SW 1271 (cell line): ENCODE measurements at places on chromosomes 16 and 17.

DNA sequence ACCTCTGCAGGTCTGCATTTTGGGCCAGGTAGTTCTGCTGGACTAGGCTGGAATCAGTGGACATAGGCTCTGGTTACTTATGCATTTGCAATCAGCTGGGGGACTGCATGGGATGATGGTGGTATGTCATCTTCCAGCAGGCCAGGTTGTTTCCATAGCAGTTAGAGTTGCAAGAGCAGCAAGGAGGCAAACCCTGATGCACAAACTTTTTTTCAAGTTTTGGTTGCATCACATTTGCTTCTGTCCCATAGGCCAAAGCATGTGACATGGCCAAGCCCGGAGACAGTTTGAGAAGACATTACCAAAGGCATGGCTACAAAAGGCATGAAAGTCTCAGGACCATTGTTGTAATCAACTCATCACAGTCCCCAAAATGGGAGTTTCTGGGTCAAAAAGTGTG lies 58.2 kb downstream of the PRKCB start:
- DNase-seq, result no peak

DNA sequence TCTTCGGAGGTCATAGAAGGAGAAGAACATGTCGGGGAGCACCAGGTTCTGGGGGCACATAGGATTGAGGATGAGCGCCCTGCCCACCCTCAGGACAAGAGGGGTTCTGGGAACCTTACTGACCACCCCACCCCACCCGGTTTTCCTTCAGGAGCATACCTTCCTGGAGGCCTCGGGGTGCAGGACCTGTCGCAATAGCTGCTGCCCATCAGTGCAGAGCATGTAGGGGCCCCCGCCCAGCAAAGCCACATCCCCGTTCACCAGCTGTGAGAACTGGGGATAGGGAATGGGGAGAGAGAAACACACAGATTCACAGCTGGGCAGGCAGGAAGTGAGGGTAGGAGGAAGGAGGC lies 2.1 kb downstream of the ESRP2 start:
- DNase-seq, result no peak

DNA sequence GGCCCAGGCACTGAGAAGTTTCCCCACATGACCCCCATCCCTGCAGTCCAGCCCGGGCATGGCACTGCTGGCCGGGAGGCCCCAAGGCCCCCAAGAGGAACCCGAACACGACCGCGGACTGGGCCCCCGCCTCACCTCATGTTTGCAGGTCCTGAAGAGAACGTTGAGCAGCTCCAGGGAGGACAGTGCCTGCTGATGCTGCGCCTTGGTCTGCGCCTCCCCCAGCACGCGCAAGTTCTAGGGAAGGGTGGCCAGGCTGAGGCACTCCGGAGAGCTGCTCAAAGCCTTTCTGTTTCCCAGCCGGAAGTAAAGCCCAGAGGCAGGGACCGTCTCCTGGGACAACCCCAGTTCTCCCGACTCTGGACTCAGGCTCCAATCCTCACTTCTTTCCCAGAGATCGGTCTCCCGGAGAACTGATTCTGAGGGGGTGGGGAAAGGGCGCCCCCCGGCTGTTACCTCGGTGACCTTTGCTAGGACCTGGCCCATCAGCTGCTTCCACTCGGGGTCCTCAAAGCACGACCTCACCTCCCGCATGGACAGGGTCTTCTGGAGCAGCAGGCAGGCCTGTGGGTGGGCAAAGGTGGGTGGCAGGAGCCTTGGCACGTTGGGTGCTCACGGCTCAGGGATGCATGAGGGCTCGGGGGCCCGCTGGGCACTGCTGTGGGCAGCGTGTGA lies 13.7 kb downstream of the MYBBP1A start:
- no peak for DNase-seq

DNA sequence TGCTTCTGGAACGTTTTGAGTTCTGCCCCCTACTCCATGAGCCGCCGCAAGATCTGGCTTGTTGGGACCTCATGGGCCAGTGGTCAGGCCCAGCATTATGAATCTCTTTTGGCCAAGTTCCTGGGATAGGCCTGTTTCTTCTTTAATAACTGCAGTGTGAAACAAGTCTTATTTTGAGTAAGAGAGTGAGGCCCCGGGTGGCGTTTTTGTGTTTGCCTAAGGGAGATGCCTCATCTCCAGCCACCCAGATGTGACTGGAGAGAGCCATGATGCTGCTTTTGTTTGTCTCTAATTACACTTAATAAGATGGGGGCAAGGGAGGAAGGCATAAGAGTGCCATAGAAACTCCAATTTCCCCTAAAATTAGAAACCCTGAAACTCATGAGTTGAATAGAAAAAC lies 39.8 kb downstream of the KSR1 start:
- no peak for DNase-seq

- DNase-seq, result no peak
Measured at GRCh38 chr16:21997697-21998480, 3.0 kb downstream of the PDZD9 start.

GRCh38 chr16:73485880-73486279 lies 438.0 kb upstream of the ZFHX3 start:
- no peak for DNase-seq

GRCh38 chr17:48954300-48954755 lies 9.7 kb upstream of the SNF8 start:
- DNase-seq, result peak; percentile 44

DNA sequence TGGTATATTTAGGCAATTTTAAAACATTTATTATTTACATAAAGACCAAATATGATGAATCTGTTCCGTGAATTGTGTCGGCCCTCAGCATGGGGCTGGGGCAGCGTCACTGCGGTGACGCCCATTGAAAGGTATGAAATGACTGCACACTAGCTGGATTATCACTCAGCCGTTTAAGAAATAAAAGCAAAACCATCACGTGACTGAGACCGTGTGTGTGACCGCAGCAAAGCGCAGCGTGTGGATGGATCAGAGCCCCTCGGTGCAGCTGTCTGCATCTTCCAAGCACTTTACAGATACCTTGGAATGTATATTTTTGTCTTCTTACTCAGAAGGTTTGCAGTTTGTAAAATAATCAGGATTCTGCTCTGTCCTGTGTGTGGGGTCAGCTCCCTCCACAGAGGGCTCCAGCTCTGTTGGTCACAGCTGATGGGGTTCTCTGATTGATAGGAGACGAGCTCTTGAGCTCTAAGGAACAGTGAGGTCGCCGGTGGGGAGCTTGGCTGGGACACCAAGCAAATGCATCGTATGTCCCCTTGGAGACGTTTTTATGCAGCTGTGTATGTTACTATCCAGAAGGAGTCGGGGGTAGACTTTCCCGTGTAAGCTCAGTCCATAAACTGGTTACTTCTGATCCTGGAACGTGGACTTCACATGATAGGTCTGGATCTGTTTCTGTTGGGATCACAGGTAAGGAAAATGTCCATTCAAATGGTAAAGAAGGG lies 45.1 kb downstream of the WDR45B start:
- DNase-seq, result no peak

DNA sequence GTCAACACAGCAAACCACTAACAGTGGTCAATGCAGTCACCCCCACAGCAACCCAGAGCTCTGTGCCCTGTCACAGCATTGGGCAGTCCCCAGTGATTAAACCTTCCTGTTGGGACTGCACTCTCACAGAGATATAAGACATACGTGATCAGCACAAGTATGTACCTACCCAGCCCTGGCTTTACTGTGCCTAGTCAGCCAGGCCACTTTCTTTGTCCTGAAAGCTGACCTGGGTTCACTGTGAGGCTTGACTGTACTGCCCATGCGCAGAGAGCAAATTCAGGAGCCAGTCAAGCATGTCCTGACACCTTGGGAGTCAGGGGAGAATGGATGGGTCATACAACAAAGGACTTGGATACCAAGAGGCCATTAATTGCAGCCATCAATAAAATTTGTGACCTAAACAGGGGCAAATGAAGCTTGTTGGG lies 10.9 kb upstream of the TMEM170A start:
- no peak for DNase-seq

GRCh38 chr17:49775546-49776260 lies 11.8 kb upstream of the FAM117A start:
- no peak for DNase-seq

DNA sequence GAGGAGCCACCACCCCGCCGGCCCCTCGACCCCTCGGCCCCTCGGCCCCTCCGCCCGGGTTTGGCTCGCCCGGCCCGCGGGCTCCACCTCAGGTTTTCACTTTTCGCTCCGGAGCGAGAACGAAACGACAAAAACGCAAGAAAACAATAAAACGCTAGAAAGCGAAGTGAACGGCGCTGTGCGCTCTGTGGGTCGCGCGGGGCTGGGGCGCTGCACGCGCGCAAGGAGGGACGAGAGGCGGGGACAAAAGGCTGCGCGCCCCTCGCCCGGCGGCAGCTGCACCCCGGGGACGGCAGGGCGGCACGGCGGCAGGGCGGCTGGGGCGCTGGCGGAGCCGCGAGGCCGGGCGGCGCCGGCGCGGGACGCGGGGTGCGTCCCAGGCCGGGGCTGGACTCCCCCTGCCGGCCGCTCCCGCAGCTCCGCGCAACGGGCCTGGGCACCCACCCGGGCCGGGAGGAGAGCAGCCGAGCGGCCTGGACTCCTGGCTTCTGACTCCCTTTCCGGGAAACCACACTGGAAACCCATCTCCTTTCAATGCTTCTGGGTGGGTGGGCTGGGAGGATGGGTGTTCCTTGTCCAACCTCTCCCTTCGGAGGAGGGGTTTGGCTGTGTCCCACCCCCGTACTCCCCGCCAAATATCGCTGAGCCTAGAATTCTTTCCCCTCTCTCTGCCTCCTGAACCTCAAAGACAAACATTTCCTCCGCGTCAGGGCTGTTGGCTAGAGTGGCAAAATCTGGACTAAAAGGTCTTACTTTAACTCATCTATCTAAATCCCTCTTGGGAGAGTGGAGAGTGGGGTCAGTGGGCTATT lies 9.9 kb downstream of the TBX2 start:
- no peak for DNase-seq

GRCh38 chr17:49299996-49300395 lies 62.1 kb downstream of the ZNF652 start:
- no peak for DNase-seq

GRCh38 chr16:71723537-71724319 lies 773 bp downstream of the PHLPP2 start:
- peak; percentile 67 for DNase-seq

GRCh38 chr17:74408262-74408661 lies 23.6 kb upstream of the GPRC5C start:
- no peak for DNase-seq

DNA sequence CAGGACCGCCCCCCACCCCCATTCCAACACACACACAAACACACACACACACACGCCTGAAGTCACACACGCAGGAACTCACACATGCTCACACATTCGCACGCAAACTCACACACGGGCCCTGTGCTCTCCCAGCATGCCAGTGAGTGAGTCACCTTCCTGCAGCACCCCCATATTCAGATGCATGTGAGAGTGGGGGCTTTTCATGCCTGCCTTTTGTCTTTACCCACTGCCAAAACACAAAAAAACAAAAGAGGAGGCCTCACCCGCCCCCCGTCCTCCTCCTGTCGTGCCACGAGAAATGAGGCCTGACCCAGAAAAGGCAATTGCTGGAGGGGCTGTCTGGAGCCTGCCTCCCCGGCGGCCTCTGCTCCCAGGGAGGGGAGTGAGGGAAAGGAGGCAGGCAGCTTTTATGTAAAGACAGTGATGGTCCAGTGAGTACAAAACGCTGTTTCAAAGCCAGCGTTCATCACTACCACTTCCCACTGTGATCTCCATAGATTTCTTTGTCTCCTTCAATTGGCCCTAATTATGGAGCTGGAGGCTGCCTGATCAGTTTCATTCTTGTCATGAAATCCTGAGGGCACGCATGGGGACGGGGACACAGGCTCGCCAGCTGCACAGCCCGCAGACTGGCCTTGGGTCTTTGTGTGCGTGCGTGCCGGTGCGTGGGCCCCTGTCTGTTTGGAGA lies 29.5 kb upstream of the GSE1 start:
- DNase-seq, result no peak

DNA sequence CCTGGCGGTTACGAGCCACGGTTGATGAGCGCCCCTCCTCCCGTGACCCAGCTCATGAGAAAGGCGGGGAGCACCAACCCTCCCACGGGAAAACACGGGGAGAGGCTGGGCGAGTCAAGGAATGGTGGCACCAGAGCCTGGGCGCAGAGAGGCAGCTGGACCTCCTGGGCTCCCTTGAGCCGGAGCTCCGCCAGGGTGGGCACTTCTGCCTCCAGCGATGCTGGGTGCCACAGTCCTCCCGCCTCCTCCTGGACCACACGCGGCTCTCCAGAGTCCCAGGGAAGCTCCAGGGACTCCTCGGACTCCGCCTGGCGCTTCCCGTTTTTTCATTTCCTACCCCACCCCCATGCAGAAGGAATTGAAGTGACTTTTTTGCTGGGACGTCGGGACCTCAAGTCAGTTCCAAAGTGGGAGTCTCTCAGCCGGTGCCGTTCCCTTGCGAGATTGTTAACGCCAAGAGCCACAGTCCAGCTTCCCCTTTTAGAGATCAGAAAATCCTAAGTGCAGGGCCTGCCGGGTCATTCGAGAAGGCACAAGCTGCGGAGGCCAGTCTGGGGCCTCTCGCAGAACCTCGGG lies 6.6 kb upstream of the CBX8 start:
- no peak for DNase-seq

DNA sequence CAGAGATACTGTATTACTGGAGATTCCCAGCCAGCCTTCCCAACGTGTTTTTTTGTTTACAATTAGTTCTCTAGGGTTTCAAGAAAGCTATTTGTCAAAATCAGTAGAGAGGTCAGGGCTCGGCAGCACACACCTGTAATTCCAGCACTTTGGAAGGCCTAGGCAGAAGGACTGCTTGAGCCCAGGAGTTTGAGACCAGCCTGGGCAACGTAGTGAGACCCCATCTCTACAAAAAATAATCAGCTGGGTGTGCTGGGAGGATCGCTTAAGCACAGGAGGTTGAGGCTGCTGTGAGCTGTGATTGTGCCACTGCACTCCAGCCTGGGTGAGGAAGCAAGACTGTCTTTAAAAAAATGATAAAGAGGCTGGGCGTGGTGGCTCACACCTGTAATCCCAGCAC lies 19.4 kb downstream of the CBX1 start:
- DNase-seq, result no peak

- DNase-seq, result no peak
Measured at GRCh38 chr17:15161395-15161794, 103.7 kb downstream of the PMP22 start.

GRCh38 chr16:65148804-65149203 lies 26.9 kb upstream of the CDH11 start:
- DNase-seq, result no peak

DNA sequence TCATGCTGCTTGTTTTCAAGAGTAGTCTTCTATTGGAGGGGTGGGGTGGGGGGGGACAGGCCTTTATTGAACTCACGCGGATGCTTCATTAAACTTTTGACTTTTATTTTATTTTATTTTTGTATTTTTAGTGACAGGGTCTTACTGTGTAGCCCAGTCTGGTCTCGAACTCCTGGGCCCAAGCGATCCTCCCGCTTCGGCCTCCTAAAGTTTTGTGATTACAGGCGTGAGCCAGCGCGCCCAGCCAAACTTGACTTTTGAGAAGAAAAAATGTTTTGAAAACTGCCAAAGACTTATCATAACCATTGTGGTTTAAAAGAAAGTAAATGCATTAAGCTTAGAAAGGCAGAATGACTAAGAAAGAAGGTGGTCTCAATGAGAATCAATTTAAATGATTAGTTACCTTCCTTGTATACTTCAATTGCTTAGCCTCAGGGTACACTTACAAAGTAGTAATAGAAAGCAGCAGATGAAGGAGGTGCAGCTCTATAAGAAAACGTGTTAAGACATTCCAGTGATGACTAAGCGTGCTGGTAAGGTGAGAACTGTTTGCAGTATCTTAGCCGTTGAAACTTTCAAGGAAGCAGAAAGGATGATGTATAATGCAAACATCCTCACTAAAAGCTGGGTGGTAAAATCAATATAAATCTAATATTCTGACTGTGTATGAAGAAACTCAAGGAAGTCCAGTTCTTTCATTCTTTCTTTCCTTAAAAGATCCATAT lies 1.2 kb downstream of the AP2B1 start:
- peak; percentile 87 for DNase-seq
